ENCODE measurements at places on chromosomes 4 and X.

- DNase-seq: no peak
These were observed 185.3 kb downstream of the CRLF2 start for GRCh38 chrX:1027133-1027532.

DNA sequence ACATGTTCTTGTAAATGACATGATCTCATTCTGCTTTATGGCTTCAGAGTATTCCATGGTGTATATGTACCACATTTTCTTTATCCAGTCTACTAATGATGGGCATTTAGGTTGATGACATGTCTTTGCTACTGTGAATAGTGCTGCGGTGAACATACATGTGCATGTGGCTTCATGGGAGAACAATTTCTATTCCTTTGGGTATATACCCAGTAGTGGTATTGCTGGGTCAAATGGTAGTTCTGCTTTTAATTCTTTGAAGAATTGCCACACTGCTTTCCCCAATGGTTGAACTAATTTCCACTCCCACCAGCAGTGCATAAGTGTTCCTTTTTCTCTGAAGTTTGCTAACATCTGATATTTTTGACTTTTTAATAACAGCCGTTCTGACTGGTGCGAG is 1080.3 kb downstream of the CCSER1 start:
- DNase-seq: no peak

GRCh38 chr4:109764789-109765402 is 35.0 kb upstream of the PLA2G12A start:
- DNase-seq: no peak

DNA sequence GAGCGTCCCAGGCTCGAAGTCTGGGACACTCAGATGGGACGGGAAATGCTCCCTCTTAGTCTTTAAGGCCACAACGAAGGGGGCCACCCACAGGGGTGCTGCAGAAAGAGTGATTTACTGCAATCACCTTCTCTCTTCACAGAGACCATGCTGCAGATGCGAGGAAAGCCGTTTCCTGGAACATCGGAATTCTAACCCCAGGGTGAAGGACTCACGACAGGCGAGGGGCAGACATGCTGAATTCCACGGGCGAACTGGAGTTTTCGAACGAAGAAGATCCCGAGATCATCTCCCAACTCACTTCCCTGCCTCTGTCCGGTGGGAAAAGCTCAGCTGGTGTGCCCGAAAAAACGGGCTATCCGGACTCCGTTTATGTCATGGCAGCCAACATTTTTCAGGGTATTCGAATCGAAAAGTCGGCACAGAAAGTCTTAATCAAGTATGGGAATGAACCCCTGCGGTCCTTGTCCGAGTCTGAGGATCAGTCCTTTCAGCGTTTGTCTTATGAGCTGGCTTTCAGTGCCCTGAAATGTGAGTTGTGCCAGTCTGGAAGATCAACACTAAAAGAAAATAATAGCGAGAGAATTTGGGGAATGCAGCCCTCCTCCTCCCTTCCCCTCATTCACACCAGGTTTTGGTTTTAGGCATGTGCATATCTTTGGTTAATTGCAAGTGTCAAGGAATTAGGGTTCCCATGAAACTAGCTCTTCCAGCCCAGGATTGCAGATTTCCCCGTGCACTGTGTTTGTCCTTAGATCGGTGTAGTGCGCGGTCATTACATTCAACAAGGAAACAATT is 905 bp downstream of the NSUN7 start:
- no peak for DNase-seq

DNA sequence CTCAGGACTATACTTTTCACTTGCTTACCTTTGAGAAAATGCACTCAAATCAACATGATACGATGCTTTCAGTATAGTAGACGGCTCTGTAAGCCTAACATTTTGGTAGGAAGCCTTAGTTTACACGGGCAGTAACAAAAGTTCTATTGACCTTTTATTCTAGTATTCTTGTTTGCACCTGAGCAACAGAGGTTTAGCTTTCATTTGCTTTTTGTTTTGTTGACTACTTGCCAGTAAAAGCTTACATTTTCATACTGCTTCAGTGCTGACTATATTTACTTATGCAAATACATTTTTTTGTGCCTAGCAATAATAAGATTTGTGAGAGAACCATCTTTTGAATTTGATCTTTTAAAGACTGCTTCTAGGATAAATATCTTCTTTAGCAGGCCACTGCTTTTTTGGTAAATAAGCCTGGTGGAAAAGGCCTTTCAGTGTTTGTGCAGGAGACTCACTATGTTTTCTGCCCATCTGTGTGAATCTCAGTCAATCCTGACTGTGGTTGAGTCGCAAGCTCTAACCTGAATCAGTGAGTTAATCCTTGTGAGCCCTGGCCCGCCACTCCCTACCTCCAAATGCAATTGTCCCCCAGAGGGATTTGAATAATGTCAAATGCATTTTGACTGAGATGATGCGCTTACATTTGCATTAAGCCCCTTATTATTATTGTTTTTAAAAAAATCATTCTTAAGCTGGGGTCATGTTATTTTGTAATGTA is 21.9 kb downstream of the FHIP1A start:
- DNase-seq: no peak

DNA sequence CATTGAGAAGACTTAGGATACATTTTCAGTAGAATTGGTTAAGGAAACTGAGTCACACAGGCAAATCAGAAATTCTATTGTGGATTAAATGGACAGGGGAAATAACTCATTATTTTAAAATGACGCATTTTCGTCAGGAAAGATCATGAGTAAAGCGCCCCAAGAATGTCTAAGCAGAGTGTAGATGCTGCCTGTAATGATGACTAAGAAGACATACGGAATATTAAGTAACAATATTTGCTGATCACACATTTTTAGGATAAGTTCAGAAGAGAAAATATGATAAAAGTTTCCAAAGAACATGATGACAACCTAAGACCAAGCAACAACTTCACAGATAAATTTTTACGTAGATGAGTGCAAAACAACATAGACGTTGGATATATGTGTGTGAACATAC is 596.3 kb upstream of the TENM3 start:
- DNase-seq: no peak
